ENCODE measurements at places on chromosomes 2 and 18.
A peak's percentile ranks its signal among the peaks of the same experiment; 100 is the strongest.

DNA sequence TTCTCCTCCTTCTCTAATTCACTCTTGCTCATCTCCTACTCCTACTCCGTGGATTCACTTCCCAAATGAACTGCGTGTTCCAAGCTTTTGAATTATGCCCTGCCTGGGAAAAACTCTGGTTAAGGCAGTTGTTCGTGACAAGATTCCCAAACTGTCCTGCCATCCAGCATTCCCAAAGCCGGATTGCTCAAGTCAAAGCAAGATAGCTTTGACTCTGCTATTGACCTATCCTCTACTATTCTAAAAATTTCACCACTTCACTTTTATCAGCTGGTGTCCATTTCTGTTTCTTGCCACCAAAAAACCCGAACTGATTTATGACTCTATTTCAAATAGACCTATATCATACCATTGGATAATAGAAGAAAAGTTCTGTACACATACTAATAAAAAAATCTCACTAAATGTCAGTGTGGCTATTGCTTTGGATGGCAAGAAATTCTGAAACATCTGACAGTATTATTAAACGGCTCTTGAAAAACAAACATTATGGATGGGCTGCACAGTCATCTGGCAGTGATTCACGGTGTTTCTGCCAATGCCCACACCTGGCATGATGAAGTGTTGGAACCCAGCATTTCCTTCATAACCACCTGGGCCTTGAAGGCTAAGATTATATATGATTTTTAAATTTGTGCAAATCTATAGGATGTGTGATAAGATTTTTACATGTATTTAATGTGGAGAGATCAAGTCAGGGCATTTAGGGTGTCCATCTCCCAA lies 87.4 kb downstream of the NCKAP5 start:
- no peak for DNase-seq

DNA sequence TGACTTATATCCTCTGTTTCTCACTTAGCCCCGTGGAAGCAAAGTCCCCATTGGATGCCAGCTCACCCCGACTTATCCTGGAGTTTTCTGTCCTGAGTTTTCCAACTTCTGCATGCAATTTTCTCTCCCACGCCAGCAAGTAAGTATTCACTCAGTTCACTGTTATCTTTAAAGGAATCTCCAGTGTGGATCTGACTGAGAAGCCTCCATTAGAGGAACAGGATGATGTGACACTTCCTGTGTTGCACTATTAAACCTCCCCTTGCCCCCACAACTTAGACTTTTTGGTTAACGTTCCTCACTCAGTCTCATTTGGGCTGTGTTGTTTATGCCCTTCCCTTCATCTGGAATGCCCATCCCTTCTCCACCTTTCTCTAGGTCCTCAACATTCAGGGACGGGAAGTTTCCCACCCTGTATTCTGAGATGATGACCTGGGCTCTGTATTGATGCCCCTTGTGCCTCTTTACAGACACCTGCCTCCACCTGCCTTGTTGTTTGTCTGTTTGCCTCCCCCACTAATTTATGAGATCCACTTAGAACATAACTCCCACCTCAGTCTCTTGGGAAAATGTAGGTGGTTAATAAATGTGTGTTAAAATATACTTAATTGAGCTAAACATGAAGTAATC lies 536.1 kb upstream of the RAB6C start:
- DNase-seq = no peak

DNA sequence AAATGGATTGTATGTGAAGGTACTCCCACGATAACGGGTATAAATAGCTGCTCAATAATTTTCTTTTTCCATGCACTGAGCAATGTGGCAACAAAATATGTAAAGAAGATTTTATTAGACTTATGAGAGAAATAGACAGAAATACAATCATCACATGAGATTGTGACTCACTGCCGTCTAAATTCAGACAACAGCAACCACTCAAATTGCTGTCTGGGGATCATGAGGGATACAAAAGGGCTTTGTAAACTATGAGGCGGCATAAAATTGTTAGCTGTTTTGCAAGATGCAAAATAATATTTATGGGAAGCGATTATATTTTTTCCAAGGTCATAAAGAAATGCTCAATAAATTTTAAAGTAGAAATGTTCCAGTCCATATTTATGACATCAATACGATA lies 259.1 kb upstream of the AGAP1 start:
- DNase-seq = no peak

- no peak for DNase-seq
These were observed 474.9 kb downstream of the NRXN1 start for GRCh38 chr2:50556934-50557575.

DNA sequence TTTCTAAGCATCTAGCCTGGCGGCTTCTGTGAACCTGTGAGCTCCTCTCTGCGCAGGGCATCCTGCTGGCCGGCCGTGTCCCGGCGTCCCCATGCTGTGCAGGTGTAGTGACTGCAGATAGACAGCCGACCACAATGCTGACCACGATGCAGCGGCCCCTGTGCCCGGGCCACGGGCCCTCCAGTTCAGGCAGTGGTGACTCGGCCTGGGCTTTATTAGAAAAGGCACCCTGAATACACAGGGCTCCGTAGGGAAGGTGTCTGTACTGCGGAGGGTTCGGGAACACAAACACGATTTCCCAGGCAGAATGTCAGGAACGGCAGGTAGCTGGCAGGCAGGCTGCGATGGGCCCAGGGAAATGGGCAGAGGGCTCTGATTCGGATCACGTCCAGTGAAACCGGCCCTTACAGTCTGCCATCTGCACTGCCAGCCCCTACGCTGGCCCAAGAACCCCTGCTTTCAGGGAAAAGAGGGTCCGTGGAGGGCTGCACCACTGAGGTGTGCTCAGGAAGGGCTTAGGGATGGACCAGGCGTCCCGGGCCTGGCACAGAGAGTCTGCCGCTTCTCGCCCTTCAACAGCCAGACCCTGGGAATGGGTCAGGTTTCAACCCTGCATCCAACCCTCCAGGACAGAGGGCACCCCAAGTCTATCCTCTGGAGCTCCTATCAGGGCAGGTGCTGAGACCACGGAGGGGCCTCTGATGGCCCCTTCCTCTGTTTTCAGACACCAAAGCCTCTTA lies 196.5 kb downstream of the HDAC4 start:
- peak; percentile 60 for DNase-seq

GRCh38 chr2:212843409-212844199 lies 305.0 kb upstream of the ERBB4 start:
- no peak for DNase-seq

GRCh38 chr2:5990086-5990485 lies 297.9 kb downstream of the SOX11 start:
- no peak for DNase-seq

- DNase-seq = no peak
These were observed 149.7 kb upstream of the CAPN13 start for GRCh38 chr2:30956995-30957394.

GRCh38 chr2:169765523-169765922 lies 31.9 kb downstream of the KLHL23 start:
- DNase-seq = no peak

DNA sequence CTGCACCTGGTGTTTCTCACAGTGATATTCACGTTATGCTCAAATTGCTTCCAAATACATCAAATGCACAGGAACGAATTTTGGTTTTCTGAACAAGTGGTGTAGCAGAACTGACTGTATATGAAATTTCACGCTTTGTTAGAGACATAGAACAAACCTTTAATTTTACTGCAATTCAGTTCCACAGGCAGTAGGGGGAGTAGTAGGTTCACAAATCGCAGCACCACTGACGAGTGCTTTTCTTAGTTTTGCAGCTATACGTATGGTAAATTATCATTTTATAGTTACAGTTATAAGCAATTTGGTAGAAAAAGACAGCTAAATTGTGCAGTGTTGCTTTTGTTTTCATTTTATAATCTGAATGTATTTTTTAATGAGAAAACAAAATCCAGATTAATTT lies 113.3 kb downstream of the KIAA1328 start:
- DNase-seq = no peak

GRCh38 chr2:191867507-191867847 lies 20.6 kb upstream of the CAVIN2 start:
- DNase-seq = no peak

DNA sequence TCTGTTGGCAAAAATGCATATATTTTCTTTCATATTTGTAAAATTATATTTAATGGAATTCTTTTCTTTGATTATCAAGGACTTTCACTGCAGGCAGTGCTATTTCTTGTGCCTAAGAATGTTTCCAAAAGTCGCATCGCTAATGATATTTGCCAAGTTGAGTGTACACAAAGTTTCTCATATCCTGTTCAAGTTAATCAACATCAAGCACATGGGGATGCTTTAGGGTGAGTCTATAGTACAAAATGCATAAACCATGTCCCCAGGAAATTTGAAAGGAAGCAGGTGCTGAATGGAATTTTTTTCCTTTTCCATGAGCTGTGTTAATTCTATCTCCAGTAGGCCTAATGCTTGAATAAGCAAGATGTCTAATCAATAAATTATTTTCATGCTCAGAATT lies 129.7 kb downstream of the GALNT1 start:
- no peak for DNase-seq

DNA sequence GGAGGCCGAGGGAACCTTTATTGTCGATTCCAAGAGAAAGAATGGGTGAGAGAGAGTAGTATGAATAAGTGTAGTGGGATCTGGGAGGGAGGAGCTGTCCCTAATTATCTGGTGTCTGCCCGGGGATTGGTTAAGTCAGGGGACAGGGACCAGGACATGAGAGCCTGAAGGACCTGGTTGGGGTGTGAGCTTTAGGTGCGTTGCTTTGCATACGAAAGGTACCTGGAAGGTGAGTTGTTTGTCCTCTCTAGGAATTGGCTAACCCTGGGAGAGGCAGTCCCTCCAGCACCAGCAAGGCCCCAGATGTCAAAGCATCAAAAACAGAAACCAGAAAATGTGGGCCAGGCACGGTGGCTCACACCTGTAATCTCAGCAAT lies 48.1 kb upstream of the RPL31 start:
- DNase-seq = no peak

DNA sequence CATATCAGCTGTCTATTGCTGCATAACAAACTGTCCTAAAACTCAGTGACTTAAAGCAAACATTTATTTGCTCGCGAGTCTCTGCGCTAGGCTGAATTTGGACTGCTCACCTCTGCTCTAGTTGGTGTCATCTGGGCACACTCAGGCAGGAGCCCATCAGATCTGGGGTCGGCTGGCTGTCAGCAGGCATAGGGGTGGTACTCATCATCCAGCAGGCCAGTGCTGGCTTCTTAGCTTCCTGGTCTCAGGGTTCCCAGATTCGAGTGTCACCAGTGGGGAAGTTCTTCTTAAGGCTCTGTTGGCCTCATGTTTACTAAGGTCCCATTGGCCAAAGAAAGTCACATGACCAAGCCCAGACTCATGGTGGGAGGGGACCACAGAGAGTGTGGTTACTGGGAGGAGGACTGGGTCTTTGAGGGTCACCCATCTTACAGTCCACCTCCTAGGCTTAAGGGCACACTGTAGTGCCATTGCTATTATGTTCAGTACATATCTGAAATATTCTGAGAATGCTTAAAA lies 71.6 kb upstream of the ATG16L1 start:
- DNase-seq = no peak

- DNase-seq = no peak
These were observed 84.2 kb downstream of the GAREM1 start for GRCh38 chr18:32386471-32386870.

DNA sequence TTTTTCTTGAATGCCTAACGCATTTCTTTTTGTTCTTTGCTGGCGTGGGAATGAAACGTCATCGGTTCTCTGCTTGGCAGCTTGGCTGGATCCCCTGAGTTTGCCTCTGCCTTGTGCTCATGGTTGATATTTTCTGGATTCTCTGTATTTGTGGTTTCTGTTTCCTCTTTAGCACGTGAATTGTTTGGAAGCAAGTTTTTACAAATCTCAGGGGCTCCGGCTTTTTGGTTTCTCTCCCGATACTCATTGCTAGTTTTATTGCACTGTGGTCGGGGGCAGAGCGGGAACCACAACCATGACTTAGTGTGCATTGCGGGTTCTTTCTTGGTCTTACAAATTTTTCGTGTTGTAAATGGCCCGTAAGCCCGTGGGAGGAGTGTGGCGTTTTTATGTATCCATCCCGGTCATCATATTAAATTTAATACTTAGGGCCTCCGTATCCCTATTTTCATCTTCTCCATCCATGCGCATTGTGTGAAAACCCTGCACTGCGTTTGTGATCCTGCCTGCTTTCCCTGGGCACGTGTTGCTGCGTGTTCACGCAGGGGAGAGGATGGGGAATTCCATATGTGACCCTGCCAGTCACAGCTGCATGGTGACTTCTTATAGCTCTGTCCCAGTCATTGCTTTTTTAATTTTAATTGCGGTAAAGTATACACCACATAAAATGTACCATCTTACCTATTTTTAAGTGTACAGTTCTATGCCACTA lies 9.4 kb downstream of the RAMP1 start:
- no peak for DNase-seq

DNA sequence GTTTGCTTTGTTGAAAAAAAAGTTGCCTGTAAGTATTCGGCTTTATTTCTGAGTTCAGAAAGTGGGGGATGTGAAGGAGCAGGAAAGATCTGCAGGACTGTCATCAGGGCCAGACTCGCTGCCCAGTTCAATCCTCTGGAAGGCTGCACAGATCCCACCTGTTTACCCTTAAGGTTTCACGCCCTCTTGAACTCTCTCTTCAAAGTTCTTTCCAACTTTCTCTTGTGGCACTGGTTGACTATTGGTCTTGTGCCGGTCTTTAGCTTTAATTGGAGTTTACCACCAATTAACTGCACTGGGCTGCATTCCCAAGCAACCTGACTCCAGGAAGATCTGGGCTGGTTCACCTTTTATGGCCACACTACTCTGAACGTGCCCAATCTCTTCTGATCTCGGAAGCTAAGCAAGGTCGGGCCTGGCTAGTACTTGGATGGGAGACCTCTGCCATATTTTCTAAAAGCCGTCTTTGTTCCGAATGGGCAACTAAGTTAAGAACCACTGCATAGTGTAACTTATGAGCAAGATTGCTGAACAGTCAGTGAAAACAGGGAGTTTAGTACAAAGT lies 495.0 kb downstream of the DPP10 start:
- no peak for DNase-seq

Measured in kidney (tissue), 22 donors.